H9 (cell line): ENCODE measurements at places on chromosomes 5 and 9.

DNA sequence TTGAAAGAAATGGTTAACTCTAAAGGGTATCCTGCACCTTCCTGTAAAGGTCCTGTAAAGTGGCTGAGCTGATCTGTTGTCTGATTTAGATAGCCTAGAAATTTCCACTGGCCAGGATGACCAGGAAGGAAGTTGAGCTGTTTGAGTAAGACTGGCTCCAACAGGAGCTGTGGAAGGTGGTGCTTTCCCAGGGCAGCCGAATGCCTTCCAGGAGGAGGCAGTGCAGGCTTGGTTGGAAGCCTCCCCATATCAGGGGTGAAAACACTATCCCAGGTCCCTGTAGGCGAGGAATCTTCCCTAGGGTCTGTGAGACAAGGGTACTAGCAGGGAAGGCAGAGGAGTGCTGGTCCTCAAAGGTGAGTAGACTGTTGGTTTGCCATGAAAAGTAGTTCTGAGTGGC is 98.4 kb downstream of the LIX1 start:
- no peak overlapping the region for H3K27ac ChIP-seq
- H3K4me1 ChIP-seq = peaks cover 5% of the 10 kb centered on the region; the same call in 1 of the 2 replicates
- H3K36me3 ChIP-seq = no peaks in the 10 kb centered on the region
- no peak overlapping the region for H3K4me3 ChIP-seq
- peak; percentile 84 for DNase-seq
- no peaks in the 10 kb centered on the region for H3K27me3 ChIP-seq

- no peaks in the 10 kb centered on the region for H3K36me3 ChIP-seq
- H3K27ac ChIP-seq = no peak overlapping the region
- no peaks in the 10 kb centered on the region for H3K27me3 ChIP-seq
These were observed 60.3 kb downstream of the SEC61B start for GRCh38 chr9:99282406-99282805.

GRCh38 chr5:7398596-7399280 is 2.8 kb downstream of the ADCY2 start:
- peaks cover 23% of the 10 kb centered on the region for H3K4me1 ChIP-seq
- DNase-seq = no peak
- no peak overlapping the region for H3K27ac ChIP-seq

DNA sequence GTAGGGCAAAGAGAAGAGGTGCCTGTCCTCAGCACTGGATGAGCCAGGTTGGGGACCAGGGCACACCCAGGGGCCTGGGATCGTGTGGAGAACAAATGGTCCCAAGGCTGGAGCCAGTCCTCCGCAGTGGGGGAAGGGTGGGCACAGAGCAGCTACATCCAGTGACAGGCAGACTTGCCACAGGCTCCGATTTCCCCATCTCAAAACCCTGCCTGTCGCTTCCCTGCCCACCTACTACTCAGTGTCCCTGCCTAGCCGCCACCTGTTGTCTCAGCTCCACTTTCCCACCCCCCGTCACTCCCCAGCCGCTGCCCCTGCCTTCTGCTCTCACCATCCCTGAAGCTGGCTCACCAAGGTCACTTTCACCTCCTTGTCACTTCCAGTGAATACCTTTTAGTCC is 13.9 kb upstream of the ENHO start:
- DNase-seq = no peak
- H3K4me3 ChIP-seq = no peak overlapping the region; the same call in 2 of the 3 replicates
- H3K4me1 ChIP-seq = no peaks in the 10 kb centered on the region
- no peak overlapping the region for H3K27ac ChIP-seq
- no peaks in the 10 kb centered on the region; the same call in 1 of the 2 replicates for H3K27me3 ChIP-seq
- peaks cover 9% of the 10 kb centered on the region; the same call in 1 of the 2 replicates for H3K36me3 ChIP-seq

- H3K4me1 ChIP-seq = no peaks in the 10 kb centered on the region
- no peaks in the 10 kb centered on the region for H3K36me3 ChIP-seq
- no peak for DNase-seq
- H3K27me3 ChIP-seq = no peaks in the 10 kb centered on the region
- H3K4me3 ChIP-seq = no peak overlapping the region
These were observed 34.6 kb downstream of the ZCCHC9 start for GRCh38 chr5:81335946-81336345.

DNA sequence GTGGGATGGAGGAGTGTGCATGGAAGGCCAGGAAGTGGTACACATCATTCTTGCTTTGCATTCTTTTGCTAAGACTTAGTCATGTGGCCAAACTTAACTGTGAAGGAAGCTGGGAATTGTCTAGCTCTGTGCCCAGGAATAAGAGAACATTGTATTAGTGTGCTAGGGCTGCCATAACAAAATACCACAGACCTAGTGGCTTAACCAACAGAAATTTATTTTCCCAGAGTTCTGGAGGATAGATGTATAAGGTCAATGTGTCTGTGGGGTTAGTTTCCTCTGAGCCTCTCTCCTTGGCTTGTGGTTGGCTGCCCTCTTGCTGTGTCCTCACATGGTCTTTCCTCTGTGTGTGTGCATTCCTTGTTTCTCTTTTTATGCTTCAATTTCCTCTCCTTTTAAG is 32.4 kb downstream of the NNT start:
- H3K27me3 ChIP-seq = no peaks in the 10 kb centered on the region
- no peak overlapping the region for H3K27ac ChIP-seq
- no peak for DNase-seq
- no peaks in the 10 kb centered on the region; the same call in 2 of the 3 replicates for H3K36me3 ChIP-seq

GRCh38 chr9:88953381-88954029 is 37.8 kb upstream of the S1PR3 start:
- H3K27ac ChIP-seq = no peak overlapping the region
- DNase-seq = no peak
- no peak overlapping the region for H3K4me3 ChIP-seq
- no peaks in the 10 kb centered on the region for H3K36me3 ChIP-seq

GRCh38 chr5:115418788-115419187 is 122.3 kb upstream of the CCDC112 start:
- H3K36me3 ChIP-seq = no peaks in the 10 kb centered on the region
- H3K27me3 ChIP-seq = no peaks in the 10 kb centered on the region
- no peak overlapping the region for H3K4me3 ChIP-seq
- no peak overlapping the region for H3K27ac ChIP-seq
- peaks cover 2% of the 10 kb centered on the region; the same call in 1 of the 2 replicates for H3K4me1 ChIP-seq
- no peak for DNase-seq

DNA sequence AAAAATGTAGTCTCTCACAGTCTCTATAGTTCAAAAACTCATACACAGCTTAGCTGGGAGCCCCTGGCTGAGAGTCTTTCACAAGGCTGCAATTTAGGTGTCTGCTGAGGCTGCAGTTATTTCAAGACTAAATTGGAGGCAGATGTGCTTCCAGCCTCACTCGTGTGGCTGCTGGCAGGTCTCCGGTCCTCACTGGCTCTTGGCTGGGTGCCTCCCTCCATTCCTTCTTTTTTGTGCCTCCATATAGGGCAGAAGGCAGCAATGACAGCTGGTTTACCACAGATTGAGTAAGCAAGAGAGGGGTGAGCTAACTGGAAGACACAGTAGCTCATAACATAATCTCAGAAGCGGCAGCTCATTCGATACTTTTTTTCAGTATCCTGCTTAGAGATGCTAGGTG is 2167.7 kb upstream of the WWC1 start:
- H3K4me3 ChIP-seq = no peak overlapping the region
- DNase-seq = no peak
- no peaks in the 10 kb centered on the region for H3K4me1 ChIP-seq
- no peaks in the 10 kb centered on the region for H3K27me3 ChIP-seq
- H3K27ac ChIP-seq = no peak overlapping the region

DNA sequence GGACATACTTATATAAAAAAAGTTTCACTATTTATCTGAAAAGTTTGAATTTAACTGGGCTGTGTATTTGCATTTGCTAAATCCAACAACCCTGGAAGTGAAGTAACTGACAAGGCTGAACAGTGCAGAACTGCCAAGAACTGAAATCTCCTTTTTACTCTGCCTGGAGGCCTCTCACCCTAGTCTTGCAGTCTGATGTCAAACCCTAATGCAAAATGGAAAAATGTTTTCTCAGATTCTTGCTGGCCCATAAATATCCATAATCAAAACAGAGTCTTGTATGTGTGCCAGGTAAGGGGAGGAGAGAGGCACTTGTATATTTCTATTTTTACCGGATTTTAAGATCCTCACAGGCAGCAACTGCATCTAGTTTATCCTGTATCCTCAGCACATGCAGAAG is 432.7 kb upstream of the KLF4 start:
- H3K27me3 ChIP-seq = no peaks in the 10 kb centered on the region
- H3K4me1 ChIP-seq = no peaks in the 10 kb centered on the region
- no peaks in the 10 kb centered on the region for H3K36me3 ChIP-seq
- no peak overlapping the region for H3K4me3 ChIP-seq
- H3K27ac ChIP-seq = no peak overlapping the region

DNA sequence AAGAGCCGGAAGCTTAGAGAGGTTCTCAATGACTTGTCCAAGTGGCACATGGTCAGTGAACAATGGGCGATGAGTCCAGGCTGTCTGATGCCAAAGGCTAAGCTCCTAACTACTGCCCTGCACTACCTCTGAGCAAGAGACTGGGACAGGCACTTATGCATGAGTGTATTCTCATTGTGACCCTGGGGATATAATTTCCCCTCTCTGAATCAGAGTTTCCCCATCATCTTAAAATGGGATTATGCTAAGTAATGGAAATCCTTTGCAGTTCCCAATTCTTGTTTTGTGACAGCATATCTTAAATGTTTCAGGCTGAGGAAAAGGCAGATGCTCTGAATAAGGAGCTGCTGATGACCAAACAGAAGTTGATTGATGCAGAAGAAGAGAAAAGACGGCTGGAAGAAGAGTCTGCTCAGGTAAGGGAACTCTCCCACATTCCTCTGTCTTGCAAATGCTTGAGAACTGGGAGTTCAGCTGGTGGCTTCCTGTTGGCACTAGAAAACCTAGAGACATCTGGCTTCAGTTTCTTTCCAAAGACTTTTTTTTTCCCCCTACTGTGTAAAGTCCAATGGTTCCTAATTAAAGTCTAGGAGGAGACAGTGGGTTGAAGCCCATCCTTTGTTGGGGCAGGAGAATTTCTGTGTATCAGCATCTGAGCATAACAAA is 64.1 kb downstream of the GPR21 start:
- no peak for DNase-seq
- peak overlapping the region; percentile 51 for H3K27ac ChIP-seq
- H3K27me3 ChIP-seq = no peaks in the 10 kb centered on the region
- H3K4me3 ChIP-seq = peak overlapping the region; percentile 15; the same call in 1 of the 3 replicates
- H3K4me1 ChIP-seq = peaks cover 15% of the 10 kb centered on the region; the same call in 1 of the 2 replicates

DNA sequence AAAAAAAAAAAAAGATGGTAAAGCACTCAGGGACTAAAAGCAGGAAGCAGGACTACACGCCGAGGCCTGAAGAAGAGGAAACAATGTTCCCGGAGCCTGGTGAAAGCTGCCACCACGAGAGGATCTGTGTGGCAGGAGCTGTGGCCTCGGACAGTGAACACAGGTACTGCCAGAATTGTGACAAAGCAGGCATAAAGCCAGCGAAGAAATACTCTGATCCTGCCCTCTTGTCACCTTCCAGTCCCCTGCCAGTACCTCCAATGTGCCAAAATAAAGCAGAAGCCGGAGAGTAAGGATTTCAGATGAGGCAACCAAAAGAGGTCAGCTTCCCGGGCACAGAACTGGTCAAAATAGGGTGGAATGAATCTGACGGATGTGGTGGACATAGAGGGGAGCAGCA is 211.5 kb upstream of the TARS1 start:
- no peaks in the 10 kb centered on the region for H3K36me3 ChIP-seq
- no peaks in the 10 kb centered on the region for H3K27me3 ChIP-seq
- H3K4me3 ChIP-seq = no peak overlapping the region
- DNase-seq = no peak

DNA sequence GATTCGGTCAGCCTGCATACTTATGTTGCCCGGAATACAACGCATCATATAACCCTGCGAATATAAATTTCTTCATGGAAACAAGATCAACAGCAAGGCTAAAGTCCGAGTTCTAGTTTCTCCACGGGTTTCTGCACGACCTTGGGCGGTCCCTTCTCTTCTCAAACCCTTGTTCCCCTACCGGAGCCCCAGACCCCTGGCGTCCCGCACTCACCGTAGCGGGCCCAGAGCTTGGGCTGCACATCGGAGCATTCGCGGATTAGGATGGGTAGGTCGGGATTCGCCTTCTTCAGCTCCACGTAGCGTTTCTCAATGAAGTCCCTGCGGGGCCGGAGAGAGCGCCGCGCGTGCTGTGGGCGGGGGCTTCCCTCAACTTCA is 399 bp downstream of the NDUFA2 start:
- no peak overlapping the region for H3K27ac ChIP-seq
- H3K4me3 ChIP-seq = peak overlapping the region; percentile 99
- H3K4me1 ChIP-seq = no peaks in the 10 kb centered on the region
- peaks cover 67% of the 10 kb centered on the region for H3K36me3 ChIP-seq
- DNase-seq = no peak

- DNase-seq = no peak
- H3K4me1 ChIP-seq = no peaks in the 10 kb centered on the region
- H3K27ac ChIP-seq = no peak overlapping the region
- no peaks in the 10 kb centered on the region for H3K27me3 ChIP-seq
- peaks cover 88% of the 10 kb centered on the region for H3K36me3 ChIP-seq
These were observed 8.3 kb downstream of the HNRNPH1 start for GRCh38 chr5:179615203-179615602.

DNA sequence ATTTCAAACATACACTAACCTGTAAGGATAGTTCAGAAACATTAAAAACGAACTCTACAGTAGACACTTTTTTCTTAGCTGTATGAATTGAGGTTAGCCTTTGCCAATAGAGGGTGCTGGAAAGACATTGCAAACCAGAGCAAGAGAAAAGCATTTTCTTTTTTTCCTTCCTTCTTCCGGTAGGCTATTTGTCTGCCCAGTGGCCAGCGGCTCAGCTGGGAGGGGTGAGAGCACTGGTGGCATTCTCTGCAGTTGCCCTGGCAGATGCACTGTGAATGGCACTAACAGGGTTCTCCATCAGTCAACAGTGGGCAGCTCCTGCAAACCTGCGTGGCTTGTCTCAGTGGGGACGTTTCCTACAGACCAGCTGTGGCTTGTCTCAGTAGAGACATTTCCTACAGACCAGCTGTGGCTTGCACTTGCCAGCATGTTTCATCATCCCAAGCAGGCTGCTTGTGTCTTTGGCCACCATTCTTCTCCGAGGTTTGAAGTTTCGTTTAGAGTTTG is 984.5 kb upstream of the CDH18 start:
- no peak overlapping the region for H3K27ac ChIP-seq
- no peaks in the 10 kb centered on the region for H3K27me3 ChIP-seq
- H3K4me3 ChIP-seq = peak overlapping the region; percentile 32; the same call in 1 of the 2 replicates
- peak; percentile 69 for DNase-seq
- H3K4me1 ChIP-seq = no peaks in the 10 kb centered on the region

GRCh38 chr5:121913418-121913817 is 48.4 kb upstream of the SRFBP1 start:
- DNase-seq = no peak
- H3K27ac ChIP-seq = no peak overlapping the region
- H3K36me3 ChIP-seq = no peaks in the 10 kb centered on the region
- H3K4me1 ChIP-seq = no peaks in the 10 kb centered on the region
- no peak overlapping the region for H3K4me3 ChIP-seq
- no peaks in the 10 kb centered on the region for H3K27me3 ChIP-seq
